ENCODE measurements at places on chromosomes 5 and 9.

DNA sequence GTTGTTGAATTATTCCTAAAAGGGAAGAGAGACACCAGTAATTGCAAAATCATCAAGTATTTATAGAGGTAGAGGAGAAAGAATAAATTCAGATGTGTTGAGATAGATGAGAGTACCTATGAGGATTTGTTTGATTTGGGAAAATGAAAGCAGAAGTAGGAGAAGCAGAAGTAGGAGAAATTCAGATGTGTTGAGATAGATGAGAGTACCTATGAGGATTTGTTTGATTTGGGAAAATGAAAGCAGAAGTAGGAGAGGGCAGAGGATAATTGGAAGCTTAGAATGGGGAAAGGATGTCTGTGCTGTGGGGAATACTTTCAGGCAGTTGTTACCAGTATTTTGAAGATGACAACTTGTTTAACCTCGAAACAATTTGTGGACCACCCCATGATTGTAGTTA is 35.1 kb upstream of the ZCCHC7 start:
- DNase-seq: no peak

GRCh38 chr9:138112090-138112748 is 234.6 kb downstream of the CACNA1B start:
- DNase-seq: no peak

- no peak for DNase-seq
These were observed 141.1 kb upstream of the IRX2 start for GRCh38 chr5:2892466-2893000.

DNA sequence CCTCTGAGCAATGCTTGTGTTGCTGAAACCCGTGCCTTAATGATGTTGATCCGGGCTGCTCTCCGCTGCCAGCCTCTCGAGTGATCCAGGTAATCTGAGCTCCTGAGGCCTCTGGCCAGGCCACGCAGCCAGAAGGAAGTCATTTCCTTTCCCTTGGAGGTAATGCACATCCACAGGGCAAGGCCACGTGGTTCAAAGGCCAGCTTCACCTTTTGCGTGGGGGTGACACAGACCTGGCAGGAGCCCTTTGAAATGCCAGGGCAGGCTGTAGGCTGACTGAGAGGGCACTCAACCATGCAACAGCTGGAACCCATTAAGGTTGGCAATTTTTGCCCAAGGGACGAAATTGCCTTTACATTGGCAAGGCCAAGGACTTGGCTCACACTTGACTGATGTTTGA is 80.4 kb downstream of the LIX1 start:
- no peak for DNase-seq

GRCh38 chr9:123927625-123928532 is 2.0 kb downstream of the DENND1A start:
- no peak for DNase-seq

- DNase-seq: no peak
These were observed 157.4 kb downstream of the MUSK start for GRCh38 chr9:110825950-110826349.

- no peak for DNase-seq
These were observed 43.1 kb upstream of the NSMF start for GRCh38 chr9:137502008-137502911.

- no peak for DNase-seq
These were observed 43.3 kb upstream of the ALDH1A1 start for GRCh38 chr9:72996114-72996513.

- no peak for DNase-seq
These were observed 201.0 kb downstream of the IRX2 start for GRCh38 chr5:2550509-2550908.

GRCh38 chr5:137583129-137583528 is 84.0 kb upstream of the SPOCK1 start:
- DNase-seq: no peak

GRCh38 chr5:139137697-139138096 is 60.5 kb downstream of the SIL1 start:
- no peak for DNase-seq

DNA sequence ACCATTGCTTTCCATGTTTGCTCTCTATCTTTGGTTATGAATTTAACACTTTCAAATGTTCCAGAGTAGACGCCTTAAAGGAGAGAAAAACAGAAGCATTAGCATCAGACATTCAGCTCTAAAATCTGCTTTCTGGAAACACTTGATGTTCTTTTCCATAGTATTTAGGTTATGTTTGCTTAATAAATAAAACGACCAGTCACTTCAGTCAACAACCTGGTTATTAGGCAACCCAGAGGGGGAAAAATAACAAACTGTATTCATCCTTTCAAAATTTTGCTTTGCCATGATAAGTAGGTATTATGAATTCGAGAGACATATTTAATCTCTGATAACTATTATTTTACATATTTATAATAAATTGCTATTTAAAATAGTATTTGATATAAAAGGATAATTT is 1044.7 kb downstream of the CDH9 start:
- DNase-seq: no peak

GRCh38 chr9:16485575-16486321 is 384.7 kb downstream of the BNC2 start:
- no peak for DNase-seq

DNA sequence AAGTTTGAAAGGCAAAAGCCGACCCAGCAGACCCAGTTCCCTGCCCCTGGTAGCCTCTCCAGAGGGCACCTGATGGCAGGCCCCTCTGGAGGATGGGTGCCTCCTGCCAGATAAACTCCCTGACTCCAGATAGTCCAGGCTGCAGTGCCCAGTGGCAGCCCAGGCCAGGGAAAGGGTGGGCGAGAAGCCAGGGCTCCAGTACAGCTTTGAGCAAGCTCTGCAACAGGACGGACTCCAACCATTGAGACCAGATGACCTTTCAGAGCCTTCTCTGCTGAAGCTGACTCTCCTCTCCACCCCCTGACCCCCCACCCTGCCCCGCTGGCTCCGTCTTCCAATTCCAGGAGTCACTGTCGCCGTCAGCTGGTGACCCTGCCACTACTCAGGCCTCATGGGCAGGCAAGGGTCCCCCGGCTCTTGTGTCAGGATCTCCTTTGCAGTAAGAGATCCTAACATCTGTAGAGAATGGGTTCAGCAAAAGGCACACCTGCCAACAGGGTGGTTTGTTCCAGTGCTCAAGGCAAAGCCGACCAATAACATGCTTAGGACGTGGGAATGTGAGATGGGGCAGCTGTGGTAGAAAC is 15.5 kb upstream of the FCN1 start:
- DNase-seq: no peak

DNA sequence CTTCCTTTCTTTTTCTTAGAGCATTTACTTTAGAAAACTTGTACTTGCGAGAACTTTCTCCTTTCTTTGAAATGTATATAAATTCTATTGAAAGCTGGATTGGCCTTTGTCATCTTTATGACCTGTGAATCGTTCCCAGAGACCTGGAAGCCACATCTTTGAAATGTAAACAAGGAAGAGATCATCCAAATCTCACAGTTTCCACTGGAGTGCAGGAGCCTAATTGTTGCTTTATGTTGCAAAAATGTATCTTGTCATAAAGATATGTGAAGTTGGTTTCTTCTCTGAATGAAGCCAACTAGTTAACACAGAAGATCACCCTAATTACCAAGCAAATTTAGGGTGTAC is 1101.8 kb downstream of the TAF11L14 start:
- no peak for DNase-seq

DNA sequence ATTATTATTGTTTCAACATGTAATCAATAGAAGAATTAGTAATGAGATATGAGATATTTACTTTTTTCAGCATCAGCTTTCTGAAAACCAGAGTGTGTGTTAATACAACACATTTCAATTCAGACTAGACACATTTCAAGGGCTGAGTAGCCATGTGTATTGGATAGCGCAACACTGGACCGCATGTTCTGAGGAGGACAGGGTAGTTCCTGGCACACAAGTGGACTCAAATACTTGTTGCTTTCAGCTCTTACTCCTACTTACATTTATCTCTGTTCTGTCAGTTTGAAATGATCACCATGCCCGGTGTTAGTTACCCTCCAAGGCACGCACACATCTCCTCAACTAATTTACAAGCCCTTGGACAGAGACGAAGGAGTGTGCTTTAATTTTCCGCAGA is 126.6 kb downstream of the SLC24A2 start:
- no peak for DNase-seq

DNA sequence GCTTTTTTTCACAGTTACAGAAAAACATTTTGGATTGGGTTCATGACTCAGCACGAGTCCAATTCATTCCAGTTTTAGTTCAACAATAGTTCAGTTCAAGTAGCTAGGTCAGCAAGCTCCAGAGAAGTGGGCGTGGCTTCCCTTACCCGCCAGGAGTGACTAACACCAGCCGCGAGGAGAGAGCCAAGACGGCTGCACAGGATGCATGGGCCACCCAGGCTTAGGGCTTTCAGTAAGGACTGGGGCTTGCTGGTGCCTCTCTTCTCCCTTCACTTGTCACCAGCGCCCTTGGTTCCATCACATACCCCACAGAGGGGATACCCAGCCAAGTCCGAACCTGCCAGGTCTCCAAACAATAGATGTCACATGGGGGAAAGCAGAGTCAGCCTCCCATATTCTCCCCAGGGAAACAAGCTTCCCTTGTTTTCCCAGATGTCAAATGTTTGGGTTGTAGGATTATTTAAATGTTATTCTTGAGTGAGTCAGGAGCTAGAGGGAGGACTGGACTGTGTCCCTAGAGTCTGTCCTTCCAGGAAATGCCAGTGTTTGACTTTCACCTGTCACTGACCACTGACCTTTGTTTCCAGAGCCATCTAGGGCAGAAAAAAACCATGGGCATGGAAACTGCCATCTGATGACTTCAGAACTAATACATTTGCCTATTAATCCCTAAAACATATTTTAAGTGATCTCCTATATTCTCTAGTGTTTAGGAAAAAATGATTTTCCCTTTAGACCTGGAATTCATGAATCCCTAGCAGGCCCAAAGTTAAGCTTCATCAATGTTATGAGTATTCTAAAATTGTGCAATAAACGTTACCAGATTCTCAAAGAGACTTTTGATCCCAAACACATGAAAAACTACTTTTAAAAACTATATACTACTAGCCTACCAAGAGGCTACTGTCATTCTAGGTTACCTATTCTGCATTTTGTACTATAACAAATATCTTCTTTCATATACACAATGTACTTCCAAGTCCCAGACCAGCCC is 51.9 kb downstream of the NIPAL4 start:
- no peak for DNase-seq

- no peak for DNase-seq
These were observed 56.3 kb upstream of the GDNF start for GRCh38 chr5:37896159-37896558.

DNA sequence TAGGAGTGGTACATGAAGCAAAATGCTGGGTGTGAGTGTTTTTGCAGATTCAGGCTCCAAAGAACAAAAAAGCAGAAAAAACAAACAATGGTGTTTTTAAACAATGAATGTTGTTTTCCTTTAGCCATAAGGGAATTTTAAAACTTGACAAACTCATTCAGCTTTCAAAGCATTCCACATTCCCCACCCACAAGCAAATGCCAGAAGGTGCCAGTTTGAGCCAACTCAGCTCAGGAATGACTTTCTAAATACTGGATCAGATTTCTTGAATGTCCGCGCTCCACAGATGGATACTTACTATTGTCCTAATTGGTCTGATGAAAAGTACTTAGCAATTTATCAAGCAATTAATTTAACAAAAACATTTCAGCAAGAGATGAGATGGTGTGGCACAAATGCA is 12.9 kb upstream of the MOB3B start:
- no peak for DNase-seq

DNA sequence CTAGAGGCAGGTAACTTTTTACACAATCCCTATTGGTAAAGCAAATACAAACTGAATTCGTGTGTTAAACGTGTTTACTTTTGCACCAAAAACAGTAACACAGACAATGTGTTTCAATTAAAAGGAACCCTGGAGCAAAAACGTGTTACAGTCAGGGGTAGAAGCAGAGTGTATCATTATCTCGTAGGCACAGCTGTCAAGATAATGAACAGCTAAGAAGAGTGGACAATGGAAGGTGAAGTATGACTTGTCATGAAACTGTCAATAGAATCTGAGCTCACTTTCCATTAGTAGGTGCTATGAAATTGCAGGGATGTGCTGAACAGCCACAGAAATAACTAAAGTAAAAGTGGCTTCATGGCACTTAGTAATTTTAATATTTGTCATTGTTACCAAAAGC is 1229.8 kb upstream of the WWC1 start:
- no peak for DNase-seq

GRCh38 chr9:109150925-109151545 is 16.0 kb downstream of the FRRS1L start:
- no peak for DNase-seq

- DNase-seq: no peak
These were observed 11.1 kb downstream of the CCDC187 start for GRCh38 chr9:136292591-136293448.

GRCh38 chr9:73583576-73583975 is 431.9 kb downstream of the ANXA1 start:
- no peak for DNase-seq

GRCh38 chr9:121538221-121538620 is 38.6 kb upstream of the GGTA1 start:
- no peak for DNase-seq

DNA sequence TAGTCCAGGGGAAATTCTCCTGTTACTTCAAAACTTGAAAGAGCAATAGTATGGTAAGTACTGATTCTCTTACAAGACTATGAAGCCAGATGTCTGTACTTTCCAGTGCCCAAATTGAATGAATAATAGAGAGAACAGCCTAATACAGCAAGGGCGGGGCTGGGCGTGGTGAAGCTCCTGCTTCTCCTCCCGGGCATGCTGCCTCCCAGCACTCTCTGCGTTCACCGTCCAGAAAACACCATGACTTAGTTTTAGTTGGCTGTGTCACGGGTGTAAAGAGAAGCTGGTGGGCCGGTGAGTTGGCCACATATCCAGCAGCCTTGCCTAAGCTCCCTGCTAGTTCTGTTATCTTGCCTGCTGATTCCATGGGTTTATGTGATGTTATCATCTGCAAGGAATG is 40.7 kb upstream of the ADAMTS2 start:
- DNase-seq: no peak

DNA sequence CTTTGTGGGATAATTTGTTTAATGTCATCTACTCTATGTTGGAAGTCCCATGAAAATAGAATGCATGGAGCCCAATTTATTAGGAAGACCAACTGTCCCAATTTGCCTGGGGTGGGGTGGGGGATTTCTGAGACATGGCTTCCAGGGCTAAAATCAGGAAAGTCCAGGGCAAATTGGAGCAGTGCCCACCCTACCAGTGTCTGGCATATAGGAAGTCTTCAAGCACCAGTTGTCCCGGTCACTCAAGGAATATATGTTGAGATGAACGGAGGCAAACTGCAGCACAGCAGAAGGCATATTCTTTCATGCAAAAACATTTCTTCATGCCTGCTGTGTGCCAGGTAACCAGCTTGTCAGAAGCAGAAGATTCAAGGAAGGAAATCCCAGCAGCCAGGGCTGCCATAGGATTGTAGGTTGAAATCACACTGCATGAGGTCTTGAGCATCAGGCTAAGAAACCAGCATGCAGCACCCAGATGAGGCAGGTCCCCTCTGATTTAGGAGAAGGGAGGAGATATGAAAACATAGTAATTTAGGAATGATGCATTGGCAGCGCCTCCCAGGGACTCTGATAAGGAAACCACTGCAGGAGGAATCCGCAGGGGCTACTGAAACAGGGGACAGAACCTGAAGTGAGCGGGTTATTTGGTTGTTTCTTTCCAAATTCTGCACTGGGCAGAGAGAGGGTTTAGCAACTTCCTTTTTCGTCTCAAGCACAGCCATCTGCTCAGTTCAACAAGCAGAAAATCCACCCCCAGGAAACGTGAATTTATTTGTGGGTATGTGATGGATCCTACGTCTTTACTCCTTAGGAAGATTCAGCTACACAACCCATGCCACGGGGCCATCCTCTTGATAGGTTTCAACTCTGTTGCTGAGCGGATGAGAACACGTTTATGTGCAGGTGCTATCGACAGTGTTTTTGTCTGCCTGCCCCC is 112.6 kb upstream of the CPEB4 start:
- no peak for DNase-seq

Data from stimulated activated CD8-positive, alpha-beta memory T cell treated with anti-CD3 and anti-CD28 coated beads, Interleukin-12 subunit alpha, Interleukin-12 subunit beta, amount 100 ng/mL, for 1 hour (primary cell).